ENCODE measurements at places on chromosomes 1 and 21.

DNA sequence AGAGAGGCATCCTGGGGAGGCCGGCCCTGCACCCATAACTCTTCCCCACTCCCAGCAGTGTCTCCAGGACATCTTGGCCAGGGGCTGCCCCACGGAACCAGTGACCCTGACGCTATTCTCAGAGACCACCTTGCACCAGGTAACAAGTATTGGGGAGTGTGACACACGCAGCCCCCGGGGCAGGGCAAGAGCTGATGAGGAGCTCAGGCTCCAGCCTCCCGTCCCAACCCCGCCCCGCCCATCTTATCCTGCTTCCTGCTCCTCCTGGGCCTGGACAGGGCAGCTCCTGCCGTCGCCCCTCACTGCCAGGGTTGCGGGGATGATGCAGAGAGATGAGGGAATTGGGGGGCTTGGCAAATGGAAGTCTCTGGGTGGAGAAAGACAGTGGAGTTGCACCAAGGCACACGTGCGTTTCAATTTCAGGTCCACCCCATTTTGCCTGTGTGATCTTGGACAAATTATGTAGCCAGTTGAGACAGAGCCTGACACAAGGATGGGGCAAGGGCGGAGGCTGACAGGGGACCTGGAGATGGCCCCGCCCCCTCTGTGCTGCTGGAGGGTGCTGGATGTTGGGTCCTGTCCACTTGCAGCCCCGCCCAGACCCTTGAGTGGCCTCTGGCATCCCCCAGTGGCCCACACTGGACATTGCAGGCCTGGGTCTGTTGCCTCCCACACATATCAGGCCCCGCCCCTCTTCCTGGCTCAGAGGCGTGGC is 10.7 kb downstream of the CLCNKA start:
- peak; percentile 87 for DNase-seq

DNA sequence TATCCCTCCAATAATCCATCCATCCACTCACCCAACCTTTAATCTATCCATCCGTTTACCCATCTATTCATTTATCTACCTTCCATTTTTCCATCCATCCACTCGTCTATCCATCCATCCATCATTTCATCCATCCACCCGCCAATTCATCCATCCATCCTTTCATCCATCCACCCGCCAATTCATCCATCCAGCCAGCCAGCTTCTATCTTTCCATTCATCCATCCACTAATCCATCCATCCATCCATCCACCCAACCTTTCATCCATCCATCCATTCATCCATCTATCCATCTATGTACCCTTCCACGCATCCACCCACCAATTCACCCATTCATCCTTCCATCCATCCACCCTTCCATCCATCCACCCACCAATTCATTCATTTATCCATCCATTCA is 10.5 kb upstream of the CASZ1 start:
- no peak for DNase-seq

GRCh38 chr1:88700425-88701013 is 16.4 kb downstream of the PKN2 start:
- no peak for DNase-seq

GRCh38 chr1:18358600-18358999 is 122.1 kb upstream of the KLHDC7A start:
- no peak for DNase-seq

GRCh38 chr1:28078680-28079626 is 9.5 kb downstream of the EYA3 start:
- no peak for DNase-seq

DNA sequence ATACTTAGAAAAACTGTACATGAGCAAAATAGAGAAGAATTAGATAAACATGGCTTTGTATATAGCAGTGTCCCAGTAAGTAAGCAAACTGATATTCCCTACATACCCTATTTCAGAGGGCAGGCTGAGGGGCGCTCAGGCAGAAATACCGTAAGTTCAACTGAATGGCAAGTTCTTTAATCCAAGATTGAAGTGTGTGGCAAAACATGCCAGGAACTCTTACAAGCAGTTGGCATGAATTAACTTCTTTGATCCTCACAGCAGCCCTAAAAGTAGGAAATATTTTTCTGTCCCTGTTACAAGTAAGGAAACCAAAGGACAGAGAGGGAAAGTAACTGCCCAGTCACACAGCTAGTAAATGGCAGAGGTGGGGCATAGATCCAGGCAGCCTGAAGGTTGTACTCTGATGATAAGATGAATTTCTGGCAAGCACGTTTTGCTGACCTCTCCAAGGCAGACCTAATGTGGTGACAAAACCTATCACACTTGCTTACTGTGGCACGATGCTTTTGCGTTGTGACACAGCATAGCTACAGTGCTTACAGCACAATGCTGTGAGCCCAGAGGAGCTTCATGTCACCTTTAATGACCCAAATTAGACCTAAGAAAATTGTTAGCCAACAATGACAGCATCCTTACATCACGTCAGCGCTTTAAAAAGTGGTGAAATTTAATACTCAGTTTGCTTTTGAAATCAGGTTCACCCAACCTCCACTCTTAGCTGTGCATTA is 35.0 kb upstream of the THEM4 start:
- no peak for DNase-seq

DNA sequence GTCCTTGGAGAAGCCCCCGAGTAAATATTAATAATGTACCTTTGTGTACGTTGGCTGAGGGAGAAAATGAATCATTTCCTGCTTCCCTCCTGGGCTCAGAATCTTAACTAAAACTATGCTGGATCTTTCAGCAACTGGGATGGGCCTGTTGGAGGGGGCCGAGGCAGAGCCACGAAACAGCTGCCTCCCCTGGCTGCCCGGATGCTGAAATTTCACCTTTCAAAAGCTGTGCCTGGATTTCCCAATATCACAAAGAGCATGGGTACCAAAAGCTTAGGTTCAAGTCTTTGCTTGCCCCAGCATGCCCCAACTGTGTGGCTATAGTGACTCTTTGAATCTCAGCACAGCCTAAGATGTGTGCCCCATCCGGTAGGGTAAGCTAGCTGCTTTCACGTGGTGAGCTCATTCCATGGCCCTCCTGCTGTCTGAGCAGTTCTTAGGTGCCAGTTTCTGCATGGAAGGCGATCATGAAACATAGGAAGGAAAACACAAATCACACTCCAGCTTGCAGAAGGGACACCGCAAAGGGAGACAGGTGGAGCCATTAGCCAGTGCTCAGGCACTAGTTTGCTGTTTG is 473.5 kb downstream of the PTPRU start:
- no peak for DNase-seq
